ENCODE measurements at places on chromosomes 4 and X.

DNA sequence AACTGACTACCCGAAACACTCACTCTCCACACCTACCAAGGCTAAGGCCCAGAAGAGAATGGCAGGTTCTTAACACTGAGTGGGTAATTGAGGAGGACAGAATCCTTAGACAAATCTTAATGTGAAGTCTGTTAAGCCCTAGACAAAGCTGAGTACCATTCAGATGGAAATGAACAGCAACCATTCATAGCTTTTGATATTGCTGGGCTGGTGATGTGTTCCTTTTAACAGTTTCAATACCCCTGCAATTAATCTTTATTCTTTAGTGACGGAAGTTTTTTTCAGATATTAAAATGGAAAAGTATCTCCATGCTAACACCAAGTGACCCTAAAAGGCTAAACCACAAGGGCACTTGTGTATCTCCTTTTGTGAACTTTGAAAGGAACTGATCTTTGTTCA, 334.9 kb downstream of the OPHN1 start:
- no peak for DNase-seq

DNA sequence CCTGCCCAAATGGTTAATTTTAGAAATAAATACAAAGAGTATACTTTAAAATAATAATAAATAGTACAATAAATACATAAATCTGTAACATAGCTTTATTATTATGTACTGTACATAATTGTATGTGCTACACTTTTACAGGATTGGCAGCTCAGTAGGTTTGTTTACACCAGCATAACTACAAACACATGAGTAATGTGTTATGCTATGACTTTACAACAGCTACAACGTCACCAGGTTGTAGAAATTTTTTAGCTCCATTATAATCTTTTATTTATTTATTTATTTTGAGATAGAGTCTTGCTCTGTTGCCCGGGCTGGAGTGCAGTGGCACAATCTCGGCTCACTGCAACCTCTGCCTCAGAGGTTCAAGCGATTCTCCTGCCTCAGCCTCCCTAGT, 31.8 kb downstream of the RNF150 start:
- DNase-seq: no peak

- peak; percentile 71 for DNase-seq
Observed at GRCh38 chr4:76984127-76984526, 34.6 kb downstream of the SEPTIN11 start.

- DNase-seq: no peak
Observed at GRCh38 chr4:62449538-62449937, 1249.4 kb downstream of the ADGRL3 start.

DNA sequence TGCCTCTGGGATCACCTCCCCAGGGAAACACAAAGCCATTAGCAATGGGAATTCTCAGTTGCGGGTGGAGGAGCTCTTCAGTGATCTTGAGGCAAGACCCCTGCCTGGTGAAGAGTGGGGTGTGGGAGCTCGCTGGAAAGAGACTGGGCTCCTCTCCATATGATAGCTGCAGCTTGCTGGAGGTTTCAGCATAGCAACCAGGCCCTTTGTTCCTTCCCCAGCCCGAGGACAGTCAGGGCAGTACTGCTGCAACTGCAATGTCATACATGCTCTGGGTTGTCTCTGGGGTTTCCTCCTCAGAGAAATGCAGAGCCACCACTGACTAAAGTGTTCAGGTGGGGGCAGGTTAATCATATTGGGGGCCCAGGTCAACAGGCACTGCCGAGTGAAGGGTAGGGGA, 81.3 kb downstream of the ARHGAP24 start:
- no peak for DNase-seq

GRCh38 chr4:164770010-164770724, 16.2 kb downstream of the SMIM31 start:
- DNase-seq: no peak

GRCh38 chr4:28436191-28437080, 1575.8 kb downstream of the STIM2 start:
- DNase-seq: no peak

DNA sequence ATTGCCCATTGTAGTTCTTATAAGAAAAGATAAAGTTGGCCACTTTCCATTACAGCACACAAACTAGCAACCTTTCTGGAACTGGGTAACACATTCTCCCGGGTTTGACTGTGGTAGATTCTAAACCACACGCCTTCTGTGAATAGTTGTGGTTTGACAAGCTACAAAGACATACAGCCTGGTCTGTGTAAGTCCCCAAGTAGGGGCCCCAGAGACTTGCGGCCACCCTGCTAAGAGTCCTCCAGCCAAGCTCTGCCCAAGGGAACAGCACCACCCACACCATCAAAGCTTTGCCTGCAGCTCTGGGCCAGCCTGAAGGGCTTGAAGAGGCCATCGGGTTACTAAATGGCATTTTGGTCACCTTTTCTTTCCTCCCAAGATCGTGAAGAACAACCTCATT, 203.4 kb downstream of the MAML3 start:
- no peak for DNase-seq

DNA sequence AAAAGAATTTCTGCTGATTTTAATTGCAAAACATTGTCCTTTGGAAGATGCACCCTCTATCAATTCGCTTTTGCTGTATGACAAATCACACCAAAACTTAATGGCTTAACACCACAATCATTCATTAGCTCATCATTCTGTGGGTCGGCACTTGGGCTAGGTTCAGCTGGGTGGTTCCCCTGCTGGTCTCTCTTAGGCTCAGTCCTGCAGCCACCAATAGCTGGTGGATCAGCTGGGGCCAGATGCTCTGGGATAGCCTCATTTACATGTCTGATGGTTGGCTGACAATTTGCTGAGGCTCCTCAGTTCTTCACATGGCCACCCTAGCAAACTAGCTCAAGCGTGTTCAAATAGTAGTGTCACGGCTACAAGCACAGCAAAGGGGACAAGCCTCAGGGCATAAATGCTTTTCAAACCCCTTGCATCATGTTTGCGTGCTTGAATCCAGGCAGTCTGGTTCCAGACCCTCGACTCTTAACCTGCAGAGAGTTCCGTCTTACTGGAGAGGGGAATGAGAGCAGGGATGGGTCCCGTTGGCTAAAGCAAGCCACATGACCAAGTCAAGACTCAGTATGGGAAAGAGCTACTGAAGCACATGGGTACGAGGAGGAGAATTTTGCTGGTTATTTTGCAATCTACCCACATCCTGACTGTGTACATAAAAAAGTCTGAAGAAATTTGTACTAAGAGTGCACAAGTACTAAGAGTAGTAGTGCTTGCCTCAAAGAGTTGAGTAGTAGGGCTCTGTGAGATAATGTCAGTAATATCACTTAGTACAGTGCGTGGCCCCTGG, 7.5 kb upstream of the ACSL1 start:
- peak; percentile 55 for DNase-seq

- DNase-seq: no peak
Observed at GRCh38 chr4:119231491-119231890, 19.0 kb downstream of the USP53 start.

DNA sequence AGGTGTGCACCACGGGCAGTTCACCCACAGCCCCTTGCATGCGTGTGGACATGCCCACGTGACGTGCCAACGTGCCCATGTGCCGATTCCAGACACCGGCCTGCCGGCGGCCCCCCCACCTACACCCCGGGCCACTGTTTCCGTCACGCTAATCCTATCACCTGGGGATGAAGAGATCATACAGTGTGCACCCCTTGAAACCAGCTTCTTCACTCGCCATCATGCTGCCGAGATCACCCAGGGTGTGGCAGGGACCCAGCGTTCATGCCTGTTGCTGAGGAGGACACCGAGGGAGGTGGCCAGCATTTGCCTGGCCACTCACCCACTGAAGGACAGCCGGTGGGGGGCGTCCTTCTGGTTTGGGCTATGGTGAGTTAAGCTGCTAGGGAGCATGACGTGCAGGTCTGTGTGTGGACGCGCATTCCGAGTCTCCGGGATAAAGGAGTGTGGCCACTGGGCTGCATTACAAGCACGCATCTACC, 14.1 kb downstream of the CTBP1 start:
- DNase-seq: no peak

GRCh38 chrX:151336809-151337208, 60.2 kb upstream of the VMA21 start:
- no peak for DNase-seq

DNA sequence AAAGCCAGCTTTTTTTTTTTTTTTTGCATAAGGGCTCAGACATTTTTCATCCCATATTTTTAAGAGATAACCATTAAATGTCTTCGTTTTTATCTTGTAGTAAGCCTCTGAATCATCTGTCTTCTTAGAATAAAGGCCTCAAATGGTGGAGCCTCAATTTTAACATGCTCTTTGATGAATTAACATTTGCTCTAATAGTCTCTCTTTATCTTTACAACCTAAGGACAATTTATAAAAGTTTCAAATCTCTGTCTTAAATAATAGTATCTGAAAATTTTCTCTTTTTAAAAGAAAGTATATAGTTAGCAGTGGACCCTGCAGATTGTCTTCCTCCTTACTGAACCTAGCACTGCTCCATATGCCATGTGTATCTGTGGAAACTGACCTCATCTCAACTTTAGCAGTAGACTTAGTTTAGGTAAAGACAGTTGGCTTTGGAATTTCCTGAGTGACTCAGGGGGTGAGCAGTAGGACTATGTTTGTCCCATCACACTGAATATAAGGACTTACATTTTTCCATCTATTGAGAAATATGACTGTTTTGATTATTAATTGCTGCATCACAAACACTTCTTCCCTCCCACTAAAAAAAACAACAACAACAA, 1658.0 kb downstream of the STIM2 start:
- no peak for DNase-seq

DNA sequence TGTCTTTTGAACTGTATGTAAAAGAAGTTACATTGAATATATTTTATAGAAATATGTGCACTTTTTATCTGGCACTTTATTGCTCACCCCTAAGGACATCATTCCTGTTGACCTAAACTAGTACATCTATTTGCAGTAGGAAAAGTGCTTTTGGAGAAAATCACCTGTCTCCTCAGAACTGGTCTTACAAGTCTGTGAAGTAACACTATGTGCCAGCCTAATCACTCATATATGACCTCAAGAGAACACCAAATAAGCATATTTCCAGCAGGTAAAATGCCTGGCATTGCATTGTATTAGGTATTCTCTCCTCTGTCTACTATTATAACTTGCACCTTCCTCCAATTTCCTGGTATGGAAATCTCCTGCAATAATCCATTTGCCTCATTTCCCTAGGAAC, 4.0 kb upstream of the GASK1B start:
- DNase-seq: no peak

- DNase-seq: peak; percentile 73
Observed at GRCh38 chrX:119067023-119067739, 5.6 kb upstream of the CT47C1 start.

- DNase-seq: peak; percentile 18
Observed at GRCh38 chr4:129043523-129043922, 49.8 kb downstream of the SCLT1 start.

- no peak for DNase-seq
Observed at GRCh38 chr4:177175473-177175872, 134.2 kb upstream of the NEIL3 start.

DNA sequence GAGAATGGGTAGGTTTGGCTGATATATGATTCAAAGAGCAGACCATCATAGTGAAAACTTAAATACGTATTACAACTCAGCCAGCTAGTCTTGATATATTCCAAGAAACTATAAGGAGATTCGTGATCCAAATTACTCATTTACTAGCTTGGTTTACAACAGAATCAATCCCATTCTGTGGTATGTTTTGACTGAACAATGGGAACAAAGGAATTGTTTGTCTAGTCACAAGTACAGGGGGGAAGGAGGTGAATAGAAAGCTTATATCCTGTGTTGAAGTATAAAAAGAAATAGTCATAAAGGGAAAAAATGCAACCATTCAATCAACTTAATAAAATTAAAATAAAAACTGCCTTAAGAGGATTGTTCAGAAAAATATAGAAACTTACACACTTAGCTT, 17.0 kb downstream of the C4orf54 start:
- DNase-seq: no peak

DNA sequence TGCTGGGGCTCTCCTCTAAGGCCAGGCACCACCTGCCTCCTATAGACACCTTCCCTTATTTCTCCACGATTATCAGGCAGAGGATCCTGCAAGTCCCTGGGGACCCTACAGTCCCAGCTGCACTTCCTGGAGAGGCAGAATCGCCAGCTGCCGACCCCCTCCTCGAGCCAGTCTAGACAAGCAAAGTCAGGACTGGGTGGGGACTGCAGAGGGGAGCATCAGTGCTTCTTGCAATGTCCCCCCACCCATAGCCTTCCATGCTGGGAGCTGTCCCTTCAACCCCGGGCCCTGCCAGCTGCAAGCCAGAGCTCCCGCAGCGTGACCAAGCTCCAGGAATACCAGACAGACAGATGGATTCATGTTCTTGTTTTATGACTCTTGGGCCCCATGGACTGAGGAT, 1.4 kb upstream of the CRMP1 start:
- DNase-seq: no peak

GRCh38 chr4:185165605-185166063, 22.6 kb downstream of the SLC25A4 start:
- peak; percentile 34 for DNase-seq

- DNase-seq: no peak
Observed at GRCh38 chr4:833731-834367, 7.9 kb upstream of the CPLX1 start.

GRCh38 chrX:143500751-143501150, 16.5 kb downstream of the SPANXN3 start:
- no peak for DNase-seq

DNA sequence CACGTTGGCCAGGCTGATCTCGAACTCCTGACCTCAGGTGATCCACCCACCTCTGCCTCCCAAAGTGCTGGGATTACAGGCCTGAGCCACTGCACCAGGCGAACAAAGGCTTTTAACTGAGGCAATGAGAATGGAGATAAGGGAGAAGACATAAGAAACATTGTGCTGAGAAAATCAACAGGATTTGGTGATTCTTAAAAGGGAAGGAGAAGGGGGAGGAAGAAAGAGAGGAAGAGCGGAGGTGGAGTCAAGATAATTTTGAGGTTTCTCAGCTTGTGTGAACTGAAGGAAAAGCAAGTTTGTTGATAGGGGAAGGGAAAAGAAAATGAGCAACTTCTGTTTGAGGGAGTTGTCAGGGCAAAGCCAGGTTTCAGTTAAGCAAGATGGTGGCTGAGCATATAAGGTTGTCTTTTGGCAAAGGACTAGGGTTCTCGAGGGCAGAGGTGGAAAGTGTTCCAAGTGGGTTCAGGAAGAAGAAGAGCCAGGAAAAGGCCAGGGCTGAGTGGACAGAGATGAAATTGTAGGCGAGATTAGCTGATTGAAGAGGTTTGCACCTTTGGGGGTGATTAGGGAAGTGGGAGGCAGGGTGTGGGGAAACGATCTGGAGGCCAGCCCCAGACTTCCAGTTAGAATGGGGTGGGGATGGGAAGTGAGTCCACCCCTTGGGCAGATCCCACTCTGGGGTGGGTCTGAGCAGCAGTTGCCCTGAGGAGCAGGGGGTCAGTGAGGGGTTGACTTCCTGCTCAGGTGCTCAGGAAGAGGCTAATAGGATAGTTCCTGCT, 7.8 kb downstream of the DOCK11 start:
- DNase-seq: peak; percentile 18

GRCh38 chr4:94410678-94411206, 41.0 kb upstream of the PDLIM5 start:
- no peak for DNase-seq

DNA sequence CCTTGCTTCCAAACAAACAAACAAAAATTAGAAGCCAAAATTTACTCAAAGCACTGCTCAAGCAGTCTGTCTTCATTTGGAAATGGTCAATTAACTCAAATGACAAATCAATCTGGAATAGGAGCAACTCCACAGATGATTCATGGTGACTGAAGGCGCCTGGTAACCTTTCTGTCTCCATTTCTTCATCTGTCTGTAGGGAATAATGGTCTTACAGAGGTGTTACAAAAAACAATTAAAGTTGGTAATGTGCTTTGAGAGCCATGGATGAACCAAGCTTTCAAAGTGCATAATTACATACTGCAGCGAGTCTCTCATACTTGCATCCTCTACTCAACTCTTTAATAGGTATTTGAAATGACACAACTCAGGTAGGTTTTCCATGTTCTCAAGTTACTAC, 38.3 kb upstream of the STAG2 start:
- no peak for DNase-seq

Measured in suppressor macrophage (primary cell).